Stimulated activated CD4-positive, alpha-beta T cell treated with anti-CD3 and anti-CD28 coated beads, Interleukin-1b, Interleukin-23, amount 100 ng/mL, for 48 hours (primary cell): ENCODE measurements at places on chromosomes 7 and 10.

DNA sequence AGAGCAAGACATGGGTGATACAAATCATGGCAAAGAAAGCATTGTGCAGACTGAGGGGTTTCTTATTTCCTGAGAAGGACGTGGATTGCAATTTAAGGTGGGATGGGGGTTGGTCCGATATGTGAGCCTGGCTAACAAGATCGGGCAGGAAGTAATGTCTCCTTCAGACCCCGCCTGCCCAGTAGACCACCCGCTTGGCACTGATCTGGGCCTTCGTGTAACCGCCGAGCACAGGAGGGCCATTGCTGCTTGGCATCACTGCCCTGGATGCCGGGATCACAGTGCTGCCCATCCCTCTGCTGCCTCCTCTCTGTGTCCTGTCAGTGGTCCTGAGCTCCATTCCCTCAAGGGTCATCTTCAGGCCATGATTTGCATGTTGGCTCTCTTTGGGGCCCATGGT lies 214.6 kb upstream of the ZNF32 start:
- DNase-seq, result no peak

DNA sequence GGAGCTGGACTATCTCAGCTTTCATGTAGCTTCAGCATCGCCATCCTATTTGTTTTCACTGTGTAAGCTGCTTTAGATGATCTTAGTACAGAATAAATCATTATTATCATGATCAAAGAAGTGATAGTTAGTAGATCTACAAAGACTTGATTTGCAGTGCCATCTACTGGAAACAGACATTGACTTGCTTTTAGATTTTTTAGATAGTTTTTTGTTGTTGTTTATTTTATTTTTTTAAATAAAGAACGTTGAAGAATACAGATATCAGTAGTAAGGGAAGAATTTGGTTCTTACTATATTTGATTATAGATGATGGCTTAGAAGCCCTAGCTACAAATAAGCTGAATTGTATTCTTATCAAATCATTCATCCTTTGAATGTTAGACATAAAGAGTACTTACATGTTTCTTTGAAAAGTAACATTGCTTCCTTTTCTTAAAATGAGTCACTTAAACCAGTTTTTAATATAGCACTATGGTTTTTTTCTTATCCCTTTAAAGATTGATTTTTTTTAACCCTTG lies 6.3 kb upstream of the SFMBT2 start:
- no peak for DNase-seq

- DNase-seq, result peak; percentile 44
Observed at GRCh38 chr7:120792091-120792860, 65.7 kb downstream of the TSPAN12 start.

DNA sequence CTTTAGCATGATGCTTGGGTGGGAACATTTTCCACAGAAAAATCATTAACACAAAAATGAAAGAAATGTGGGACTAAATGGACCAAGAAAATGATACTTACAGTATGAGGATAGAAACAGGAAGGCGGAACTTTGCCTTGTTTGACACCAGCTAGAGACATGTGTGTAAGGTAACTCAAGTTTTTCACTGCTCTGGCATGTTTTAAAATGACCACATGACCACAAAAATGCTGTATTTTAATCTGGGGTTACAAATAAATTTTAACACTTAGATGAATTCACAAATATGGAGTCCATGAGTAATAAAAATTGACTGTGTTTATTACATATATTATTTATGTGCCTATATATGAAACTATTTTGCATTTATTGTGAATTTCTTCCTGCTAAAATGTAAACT lies 100.9 kb upstream of the PHYHIPL start:
- no peak for DNase-seq

GRCh38 chr7:8998762-8999161 lies 565.4 kb downstream of the NXPH1 start:
- DNase-seq, result no peak

- DNase-seq, result peak; percentile 64
Observed at GRCh38 chr10:49606981-49607535, 3.1 kb upstream of the SLC18A3 start.

DNA sequence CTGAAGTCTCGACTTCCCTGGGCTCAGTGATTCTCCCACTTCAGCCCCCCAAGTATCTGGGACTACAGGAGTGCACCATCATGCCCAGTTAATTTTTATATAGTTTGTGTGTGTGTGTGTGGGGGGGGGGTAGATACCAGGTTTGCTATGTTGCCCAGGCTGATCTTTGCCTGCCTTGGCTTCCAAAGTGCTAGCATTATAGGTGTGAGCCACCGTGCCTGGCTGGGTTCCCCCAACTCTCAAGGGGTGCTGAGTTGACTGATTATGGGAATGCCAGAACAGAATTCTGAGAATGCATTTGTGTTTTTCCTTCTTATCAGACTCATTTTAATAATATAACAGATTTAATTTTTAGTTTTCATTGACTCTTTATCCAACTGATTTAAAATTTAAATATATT lies 19.5 kb downstream of the RPA3 start:
- DNase-seq, result no peak

DNA sequence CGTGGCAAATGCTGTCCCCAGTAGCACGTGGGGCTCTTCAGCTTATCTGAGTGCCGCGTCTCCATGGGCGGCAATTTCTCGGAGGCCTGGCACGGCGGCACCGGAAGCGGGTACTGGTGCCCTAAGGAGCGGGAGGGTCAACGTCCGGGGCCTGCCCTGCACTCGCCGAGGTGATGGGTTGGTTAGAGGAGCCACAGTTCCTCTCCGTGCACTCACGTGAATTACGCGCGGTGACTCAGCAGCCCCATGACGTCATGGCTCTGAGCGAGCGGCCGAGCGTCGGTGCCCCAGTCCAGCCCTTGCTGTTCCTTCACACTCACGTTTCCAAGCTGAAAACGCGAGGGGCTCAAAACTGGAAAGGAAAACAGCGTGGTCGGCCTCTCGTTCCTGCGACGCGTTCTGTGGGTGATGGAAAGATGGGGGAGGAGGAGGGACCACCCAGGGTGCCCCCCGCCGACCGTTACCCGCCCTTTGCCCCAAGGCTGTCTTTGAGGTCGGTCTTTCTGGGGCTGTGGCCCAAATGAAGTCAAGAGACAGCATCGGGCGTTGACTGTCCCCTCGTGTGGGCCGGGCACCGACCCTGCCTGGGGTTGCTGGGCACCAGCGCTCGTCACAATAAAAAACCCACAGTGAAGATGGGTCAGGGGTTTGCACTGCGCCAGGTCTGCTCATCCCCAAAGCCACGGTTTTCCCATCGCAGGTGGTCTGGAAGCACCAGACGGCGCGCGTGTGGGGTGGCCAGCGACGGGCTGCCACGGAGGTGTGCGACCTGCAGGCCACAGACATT lies 70.4 kb upstream of the CFAP46 start:
- no peak for DNase-seq

- no peak for DNase-seq
Observed at GRCh38 chr7:10082896-10083295, 890.8 kb upstream of the PHF14 start.

DNA sequence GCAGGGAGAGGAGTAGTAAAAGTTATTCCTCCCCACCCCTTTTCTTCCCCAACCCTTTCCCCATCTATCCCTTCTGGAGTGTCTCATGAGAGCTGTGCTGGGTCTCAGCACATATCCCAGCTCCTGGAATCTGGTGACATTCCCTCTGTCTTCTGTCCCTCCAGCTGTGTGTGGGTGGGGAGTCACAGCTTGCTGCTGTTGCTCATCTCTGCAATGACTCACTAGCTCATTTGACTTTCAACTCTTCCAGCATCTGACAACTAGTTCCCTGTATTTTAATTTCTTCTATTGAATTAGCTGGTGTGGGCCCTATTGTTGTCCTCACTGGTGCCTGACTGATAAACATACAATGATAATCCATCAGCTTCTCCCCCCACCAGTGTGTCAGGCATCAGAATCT lies 198.9 kb upstream of the AUTS2 start:
- DNase-seq, result no peak

DNA sequence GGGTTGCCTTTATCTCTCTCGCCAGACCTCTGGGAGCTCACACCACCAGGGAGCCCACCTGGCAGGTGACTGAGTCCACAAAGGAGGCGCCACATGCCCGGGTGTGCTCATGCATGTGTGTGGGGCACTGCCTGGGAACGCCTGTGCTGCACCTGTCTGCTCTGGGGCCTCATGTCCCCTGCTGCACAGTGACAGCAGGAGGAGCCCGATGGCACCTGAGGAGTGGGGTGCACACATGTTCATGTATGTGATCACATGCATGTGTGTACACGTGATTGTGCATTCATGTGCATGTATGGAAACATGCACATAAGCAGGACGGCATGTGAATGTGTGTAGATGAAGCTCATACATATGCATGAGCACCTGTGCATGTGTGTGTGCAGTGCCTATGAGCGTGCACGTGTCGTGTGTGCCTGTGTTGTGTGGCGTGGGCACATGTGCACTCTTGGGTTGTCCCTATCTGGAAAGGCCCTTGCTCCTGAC lies 22.0 kb downstream of the YKT6 start:
- DNase-seq, result no peak

GRCh38 chr7:25314094-25314730 lies 85.9 kb upstream of the NPVF start:
- no peak for DNase-seq

DNA sequence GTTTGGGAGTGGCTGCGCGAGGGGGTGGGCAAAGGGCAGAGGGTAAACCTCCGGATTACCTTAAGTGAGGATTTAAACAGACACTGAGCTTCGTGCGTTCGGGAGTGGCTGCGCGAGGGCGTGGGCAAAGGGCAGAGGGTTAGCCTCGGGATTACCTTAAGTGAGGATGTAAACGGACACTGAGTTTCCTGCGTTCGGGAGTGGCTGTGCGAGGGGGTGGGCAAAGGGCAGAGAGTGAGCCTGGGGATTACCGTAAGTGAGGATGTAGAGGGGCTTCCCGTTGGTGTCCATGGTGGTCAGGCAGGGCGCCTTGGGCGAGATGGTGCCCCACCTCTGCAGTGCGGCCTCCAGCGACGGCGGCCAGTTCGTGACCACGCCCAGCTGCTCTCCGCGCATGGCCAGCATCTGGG lies 275.8 kb downstream of the DIP2C start:
- no peak for DNase-seq

GRCh38 chr10:34299105-34299611 lies 515.9 kb downstream of the PARD3 start:
- DNase-seq, result no peak
